ENCODE measurements at places on chromosomes 1 and 21.

GRCh38 chr1:162131400-162132321 lies 62.2 kb downstream of the NOS1AP start:
- no peak for DNase-seq

GRCh38 chr1:22944346-22945055 lies 28.2 kb downstream of the LACTBL1 start:
- DNase-seq: no peak

GRCh38 chr21:34807881-34808568 lies 139.2 kb downstream of the CLIC6 start:
- peak; percentile 94 for DNase-seq

DNA sequence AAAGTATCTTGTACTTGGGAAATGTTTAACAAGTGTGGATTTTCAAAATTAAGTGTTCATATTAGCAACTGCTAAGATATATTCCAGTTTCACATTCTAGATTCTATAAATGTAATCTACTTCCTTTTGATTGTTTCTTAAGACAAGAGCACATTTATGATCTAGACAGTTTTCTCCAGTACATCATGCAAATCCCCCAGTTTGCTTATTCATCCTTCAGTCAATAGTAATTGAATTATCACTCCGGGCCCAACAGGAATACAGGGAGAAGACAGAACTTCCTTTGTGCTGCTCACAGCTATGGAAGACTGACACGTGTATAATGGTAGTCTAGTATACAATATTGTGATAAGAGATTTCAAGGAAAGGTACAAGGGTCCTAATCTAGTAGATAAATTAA lies 14.5 kb downstream of the PLA2G4A start:
- DNase-seq: no peak

DNA sequence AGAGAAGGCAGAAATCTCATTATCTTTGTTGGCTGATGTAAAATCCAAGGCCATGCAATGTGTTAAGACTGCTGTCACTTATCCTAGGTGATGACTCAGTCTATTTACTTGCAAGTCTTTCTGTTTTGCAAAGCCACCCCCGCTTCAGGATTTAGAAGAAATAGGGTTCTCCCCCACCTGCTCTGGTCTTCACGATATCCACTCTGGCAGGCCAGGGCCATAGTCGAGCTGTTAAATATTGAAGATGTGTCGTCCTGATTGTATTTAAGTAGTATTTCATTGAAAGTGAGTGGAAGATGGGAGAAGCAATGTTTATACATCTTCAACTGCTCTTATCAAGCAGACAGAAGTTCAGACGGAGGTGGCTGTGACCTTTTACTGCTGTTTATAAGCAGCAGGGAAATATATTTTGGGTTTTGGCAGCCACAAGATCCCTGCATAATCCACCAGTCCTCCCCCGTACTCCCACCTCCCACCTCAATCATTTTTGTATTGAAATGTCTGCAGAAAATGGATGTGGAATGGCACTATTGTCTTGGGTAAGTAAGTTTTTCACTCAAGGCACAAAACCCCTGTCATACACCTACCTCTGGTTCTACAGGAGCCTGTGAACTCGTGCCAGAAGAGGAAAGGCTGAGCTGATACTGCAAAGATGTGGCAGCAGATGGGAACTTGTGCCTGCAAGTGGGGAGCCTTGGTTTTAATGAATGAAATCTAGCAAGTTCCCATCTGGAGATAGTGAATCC lies 117.4 kb downstream of the MRPS6 start:
- no peak for DNase-seq

DNA sequence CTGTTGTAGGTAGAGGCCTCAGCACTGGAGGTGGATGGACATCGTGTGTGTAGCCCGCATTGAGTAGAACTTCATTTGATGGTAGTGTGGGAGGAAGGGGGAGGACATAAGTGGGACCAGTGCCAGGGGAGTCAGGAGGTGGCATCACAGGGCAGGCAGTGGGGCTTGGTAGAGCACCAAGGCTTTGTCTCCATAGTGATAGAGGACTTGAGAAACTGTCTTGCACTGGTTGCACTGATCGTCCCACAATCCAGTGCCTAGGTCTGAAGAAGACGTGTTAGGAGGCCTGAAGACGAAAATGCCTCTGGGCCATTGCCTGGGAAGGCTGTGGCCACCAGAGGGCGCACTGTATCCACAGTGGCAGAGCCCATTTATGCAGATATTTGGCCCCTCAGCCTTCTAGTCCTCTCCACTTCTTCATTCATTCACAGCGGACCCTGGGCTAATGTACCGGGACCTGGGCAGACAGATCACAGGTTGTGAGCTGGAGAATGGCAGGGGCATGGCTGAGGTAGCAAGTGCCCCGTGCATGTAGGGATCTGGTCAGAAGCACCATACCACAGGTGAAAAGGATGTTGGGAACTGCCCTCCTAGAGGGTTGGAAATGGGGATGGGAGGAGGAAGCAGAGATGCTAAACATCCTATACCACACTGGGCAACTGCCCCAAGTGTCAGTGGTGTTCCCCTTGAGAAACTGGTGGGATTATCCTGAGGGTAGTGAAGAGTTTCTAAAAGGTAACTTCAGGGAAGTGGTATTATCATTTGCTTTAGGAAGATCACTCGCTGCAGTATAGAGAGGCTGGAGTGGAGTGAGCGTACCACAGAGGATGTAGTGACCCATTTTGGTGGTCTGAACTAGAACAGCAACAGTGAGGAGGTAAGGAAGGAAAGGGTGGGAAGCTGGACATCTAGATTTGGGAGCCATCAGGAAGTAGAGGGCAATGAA lies 95.3 kb downstream of the PIK3R3 start:
- DNase-seq: peak; percentile 94

- DNase-seq: no peak
These were observed 62.4 kb upstream of the TTLL7 start for GRCh38 chr1:84061336-84061735.

DNA sequence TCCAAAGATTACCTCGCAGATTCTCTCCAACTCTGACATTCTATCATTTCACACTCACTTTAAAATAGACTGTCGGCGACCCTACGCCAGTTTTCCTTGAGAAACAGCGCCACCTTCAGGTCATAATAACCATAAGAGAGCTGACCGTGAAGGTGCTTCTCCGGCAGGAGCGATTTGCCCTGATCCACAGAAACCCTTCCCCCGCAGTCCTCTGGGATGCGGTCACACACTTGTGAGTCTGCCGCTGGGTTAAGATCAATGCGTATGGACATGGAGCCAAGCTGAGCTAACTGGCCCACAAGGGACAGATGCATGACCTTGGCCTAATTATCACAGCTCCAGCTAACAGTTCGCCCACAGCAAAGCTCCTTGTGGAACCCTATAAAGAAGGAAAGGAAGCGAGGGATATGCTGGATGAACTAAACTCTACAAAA lies 32.8 kb upstream of the IFNAR2 start:
- DNase-seq: peak; percentile 89

DNA sequence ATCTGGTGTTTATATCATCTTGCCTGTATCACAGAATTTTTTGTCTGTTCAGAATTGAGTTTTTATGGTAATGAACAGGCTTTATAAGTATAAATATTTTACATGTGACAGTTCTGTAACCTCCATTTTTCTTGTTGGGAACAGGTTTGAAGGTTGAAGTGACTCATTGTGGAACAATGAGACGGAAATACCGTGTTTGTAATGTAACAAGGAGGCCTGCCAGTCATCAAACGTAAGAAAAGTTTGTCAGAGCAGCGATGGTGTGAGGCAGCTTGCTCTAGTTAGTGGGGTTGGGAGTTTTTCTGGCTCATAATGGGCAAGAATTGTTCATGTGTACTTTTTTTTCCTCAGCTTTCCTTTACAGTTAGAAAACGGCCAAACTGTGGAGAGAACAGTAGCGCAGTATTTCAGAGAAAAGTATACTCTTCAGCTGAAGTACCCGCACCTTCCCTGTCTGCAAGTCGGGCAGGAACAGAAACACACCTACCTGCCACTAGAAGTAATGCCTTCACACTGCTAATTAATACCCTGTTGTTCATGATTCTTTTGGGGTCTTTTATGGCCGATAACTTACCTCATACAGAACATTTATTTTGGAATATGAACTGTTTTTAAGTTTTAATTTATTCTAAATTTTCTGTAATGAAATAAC lies 75.2 kb upstream of the TEKT2 start:
- DNase-seq: peak; percentile 59

- DNase-seq: peak; percentile 83
These were observed 69.5 kb downstream of the LHX8 start for GRCh38 chr1:75203415-75204277.

- DNase-seq: no peak
These were observed 13.0 kb upstream of the ST6GALNAC5 start for GRCh38 chr1:76854255-76854654.

- no peak for DNase-seq
These were observed 88.5 kb upstream of the NFASC start for GRCh38 chr1:204782118-204782700.

DNA sequence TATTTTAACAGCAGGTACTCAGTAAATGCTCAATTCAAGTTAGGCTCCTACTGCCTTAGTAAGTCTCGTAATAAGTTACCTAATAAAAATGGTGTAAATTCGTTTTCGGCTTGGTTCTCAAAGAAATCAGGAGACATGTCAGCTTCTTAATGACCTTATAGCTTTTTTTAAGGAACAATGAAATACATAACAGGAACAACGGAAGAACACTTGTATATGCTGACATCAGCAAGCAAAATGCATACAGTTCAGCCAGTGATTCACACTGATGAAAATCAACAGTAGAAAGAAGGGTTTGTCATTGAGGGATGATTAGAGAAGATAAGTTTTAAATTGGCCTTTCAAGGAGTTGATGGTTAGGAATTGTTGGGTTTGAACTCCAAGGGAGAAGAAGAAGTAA lies 13.3 kb downstream of the RPTN start:
- no peak for DNase-seq

- DNase-seq: peak; percentile 32
These were observed 633.0 kb downstream of the SMYD3 start for GRCh38 chr1:245873883-245874671.

- DNase-seq: peak; percentile 31
These were observed 47.5 kb upstream of the FOXO6 start for GRCh38 chr1:41313661-41314131.

- no peak for DNase-seq
These were observed 134.2 kb downstream of the ZZZ3 start for GRCh38 chr1:77548285-77548684.

- no peak for DNase-seq
These were observed 153.4 kb upstream of the CHRM3 start for GRCh38 chr1:239232921-239233320.

- no peak for DNase-seq
These were observed 42.6 kb downstream of the UBE2G2 start for GRCh38 chr21:44758781-44759627.

GRCh38 chr1:1507305-1507704 lies 4.7 kb upstream of the ATAD3A start:
- no peak for DNase-seq

GRCh38 chr21:41369105-41369919 lies 7.5 kb downstream of the MX2 start:
- peak; percentile 10 for DNase-seq

DNA sequence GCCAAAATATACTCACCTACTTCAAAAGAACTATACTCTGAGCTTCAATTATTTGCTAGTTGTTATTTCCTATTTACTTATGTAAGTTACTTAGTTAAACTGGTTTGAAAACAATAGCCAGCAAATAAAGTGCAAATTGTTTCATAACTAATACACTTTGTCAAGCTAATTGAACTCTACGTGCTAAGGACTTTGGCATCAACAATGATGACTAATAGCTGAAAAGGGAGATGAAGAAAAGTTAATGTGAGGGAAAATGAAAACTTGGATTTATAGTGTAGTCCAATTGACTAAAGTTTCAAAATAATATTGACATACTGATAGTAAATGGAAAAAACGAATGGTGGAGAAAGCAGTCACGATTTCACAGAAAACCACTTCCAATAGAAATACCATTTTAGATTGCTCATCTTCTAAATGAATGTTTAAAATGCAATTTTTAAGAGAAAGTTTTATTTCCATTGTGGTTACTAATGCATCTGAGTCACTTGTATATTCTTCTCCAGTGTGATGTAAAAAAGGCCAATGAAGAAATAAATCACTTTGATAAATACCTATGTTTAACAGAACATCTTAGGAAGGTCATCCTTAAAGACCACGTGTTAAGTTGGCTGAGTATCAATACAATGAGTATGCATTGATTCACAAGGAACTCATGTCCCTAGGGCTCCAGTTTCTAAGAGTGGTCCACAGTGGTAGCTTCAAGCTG lies 455.2 kb downstream of the LTN1 start:
- DNase-seq: peak; percentile 52

DNA sequence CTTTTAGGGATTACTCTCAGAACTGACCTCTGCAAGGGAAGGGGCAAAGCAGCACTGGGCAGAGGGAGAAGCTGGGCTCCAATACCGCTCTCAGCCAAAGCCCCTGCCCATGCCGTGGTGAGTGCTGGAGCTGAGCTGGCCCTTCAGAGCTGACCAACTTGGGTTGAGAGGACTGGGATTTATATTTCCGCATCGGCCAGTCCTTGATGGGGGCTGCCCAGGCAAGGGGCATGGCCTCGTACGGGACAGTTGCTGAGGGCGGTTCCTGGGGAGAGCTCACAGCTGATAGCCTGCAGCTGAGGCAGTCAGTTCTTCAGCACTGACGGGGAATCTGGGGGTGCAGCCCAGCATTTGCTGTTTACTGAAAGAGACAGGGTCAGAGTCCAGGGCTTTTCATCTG lies 8.0 kb downstream of the HUNK start:
- DNase-seq: no peak

GRCh38 chr1:243946946-243947345 lies 96.9 kb upstream of the AKT3 start:
- DNase-seq: no peak

DNA sequence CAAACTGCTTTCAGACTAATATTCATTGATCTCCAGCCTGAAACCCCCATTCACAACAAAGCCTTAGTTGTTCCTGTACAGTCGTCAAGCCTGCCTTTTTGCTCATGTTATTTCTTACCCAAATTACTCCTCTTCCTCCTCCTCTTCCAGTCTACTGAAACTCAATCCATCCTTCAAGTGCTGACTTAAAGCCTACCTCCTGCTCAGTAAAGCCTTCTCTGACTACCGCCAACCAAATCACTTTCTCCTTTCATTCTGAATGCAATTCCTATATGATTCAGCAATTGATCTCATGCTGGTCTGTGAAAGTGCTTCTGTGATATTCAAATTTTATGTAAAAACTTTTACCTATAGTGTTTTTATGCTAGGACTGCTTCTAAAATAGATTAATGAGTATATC lies 18.6 kb downstream of the TAF5L start:
- DNase-seq: no peak

GRCh38 chr1:209651138-209651587 lies 1.1 kb downstream of the LAMB3 start:
- DNase-seq: peak; percentile 88

- no peak for DNase-seq
These were observed 466.9 kb downstream of the PCP4 start for GRCh38 chr21:40334159-40334558.

GRCh38 chr1:218433744-218434143 lies 88.6 kb downstream of the TGFB2 start:
- DNase-seq: no peak

DNA sequence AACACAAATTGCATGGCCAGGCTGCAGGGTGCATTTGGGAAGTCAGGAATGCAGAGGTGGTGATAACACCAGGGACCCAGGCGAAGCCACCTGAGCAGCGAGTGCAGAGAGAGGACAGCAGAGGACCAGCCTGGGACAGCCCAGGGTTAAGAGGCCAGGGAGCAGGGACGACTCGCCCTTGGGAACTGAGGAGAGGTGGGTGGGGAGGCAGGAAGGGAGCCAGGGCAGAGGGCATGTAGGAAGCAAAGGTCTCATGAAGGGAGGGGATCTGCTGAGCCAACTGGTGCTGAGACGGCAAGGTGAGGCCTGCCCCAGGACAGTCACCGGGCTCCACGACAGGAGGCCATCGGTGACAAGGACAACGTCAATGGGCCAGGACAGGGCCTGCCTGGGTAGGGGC lies 16.4 kb downstream of the KIF17 start:
- DNase-seq: no peak
